ENCODE measurements at places on chromosomes 3 and 15.

DNA sequence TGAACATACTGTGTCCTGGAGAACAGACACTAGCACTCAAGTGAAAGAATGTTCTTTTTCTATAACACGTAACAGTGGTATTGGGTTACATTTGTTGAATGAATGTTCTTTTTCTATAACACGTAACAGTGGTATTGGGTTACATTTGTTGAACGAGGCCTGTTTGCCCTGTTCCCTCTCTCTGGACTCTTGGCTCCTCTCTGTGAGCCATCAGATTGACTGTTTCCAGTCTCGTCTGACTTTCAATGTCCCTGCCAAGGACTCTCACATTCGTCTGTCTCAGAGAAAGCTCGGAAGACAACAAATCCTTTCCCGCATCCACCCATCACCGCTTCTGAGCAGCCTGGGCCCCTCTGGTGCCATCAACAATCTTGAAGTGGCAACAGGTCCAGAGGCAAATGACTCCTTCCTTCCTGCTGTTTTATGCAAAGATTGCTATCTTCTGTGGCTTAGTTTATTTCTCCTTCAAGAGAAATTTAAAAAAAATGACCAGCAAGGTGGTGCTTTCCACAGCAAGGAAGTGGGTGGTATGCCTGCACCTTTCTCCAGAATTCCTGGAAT is 8.0 kb downstream of the TMEM45A start:
- no peak for DNase-seq

- DNase-seq: no peak
These were observed 653.1 kb downstream of the RBMS3 start for GRCh38 chr3:29933802-29934490.

DNA sequence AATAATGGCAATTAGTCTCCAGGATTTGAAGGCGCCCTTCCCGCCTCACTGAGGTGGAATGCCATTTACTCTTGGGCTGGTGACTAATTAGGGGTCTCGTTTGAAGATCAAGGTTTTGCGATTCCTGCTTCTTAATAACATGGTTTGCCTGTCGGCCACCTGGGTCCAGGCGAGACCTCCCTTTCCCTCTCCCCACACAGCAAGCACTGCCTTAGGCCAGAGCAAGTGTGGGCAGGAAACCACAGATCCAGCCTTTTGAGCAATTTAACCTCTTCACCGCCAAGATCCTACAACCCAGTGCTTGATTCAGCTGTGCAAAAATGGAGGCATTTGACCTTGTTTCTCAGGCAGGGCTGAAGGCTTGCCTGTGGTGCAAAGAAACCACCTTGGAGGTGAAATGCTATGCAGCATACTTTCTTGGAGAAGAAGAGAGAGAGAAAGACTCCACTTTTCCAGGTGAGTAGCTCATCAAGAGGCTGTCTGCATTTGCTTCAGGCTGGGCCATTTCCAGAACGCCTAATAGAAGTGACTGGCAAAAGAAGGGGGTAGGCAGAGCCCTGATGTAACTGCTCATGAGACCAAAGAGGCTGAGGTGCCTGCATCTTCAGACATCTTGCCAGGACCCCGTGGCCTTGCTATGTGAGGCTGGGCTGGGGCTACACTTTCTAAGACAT is 34.1 kb upstream of the WNT5A start:
- DNase-seq: no peak

DNA sequence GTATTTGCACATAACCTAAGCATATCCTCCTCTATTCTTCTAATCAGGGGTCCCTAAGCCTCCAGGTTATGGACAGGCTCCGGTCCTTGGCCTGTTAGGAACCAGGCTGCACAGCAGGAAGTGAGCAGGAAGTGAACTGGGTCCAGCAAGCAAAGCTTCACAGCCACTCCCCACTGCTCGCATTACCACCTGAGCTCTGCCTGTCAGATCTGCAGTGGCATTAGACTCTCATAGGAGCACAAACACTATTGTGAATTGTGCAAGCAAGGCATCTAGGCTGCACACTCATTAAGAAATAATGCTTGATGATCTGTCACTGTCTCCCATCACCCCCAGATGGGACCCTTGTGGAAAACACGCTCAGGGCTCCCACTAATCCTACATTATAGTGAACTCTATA is 9.8 kb downstream of the MSL2 start:
- peak; percentile 14 for DNase-seq

DNA sequence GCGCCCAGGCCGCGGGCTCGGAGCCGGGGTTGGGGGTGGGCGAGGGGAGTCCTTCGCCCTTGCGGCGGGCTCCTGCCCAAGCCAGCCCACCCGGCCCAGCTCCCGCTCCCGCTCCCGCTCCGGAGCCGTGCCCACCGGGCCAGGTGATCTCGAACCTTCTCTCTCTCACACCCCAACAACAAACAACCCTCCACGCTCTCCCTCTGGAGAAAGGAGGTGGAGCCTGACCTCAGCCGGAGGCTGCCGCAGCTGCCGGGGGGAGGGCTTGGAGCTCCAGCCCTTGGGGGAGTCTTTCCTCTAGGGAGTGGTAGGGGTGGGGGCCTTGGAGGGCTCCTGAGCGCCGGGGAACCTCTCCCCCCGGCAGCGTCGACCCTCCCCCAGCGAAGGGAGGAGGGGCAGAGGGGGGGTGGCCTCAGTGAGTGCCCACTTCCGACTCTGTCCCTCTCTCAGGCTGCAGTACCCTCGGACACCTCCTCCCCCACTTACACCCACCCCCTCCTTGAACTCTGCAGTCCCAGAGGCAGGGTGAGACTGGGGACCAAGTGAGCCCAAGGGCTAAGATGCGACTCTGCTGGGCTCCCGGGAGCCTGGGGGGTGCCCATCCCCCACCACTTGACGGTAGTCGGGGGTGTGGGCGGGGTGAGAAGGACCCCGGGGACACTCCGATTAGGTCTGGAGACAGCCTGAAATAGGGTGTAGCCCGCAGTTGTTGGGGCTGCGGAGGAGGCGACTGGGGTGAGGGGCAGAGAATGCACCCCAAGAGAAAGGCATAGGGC is 4.4 kb upstream of the BAHD1 start:
- DNase-seq: no peak

DNA sequence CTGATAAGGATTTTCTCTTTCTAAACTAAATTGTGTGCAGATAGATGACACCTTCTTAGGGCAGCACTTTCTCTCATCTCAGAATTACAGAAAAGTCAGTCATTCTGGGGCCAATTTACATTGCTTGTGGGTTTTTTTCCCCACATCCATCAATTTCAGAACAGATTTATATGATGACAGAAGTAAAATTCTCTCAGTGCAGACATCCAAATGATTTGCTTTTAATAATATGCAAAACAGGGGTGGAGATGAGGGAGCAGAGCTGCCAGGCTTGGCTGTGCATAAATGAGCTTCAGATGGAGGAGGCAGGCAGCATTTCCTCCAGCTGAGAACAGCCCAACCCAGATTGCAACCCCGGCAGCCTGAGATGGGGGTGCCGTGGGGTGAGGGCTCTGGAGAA is 44.0 kb downstream of the EDEM1 start:
- DNase-seq: no peak

GRCh38 chr3:53195602-53196574 is 34.9 kb downstream of the PRKCD start:
- DNase-seq: peak; percentile 30

GRCh38 chr15:70875001-70875782 is 17.0 kb downstream of the THAP10 start:
- no peak for DNase-seq

DNA sequence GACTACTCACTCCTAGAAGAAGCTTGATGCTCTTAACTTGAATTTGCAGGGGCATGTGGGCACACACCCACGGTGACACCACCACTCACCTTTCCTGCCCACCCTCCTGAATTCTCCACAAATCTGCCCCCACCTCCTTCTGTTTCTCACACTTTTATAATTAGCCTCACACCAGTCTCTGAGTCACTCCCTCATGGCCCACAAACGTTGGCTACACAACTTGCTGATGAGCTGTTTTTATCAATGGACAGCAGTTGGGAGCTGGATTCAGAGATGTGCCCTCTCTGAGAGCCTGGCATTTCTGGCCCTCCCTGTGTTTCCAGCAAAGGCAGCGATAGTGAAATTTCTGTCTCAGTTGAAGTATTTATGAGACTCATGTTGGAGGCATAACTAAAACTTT is 1.3 kb downstream of the COLQ start:
- DNase-seq: peak; percentile 25

DNA sequence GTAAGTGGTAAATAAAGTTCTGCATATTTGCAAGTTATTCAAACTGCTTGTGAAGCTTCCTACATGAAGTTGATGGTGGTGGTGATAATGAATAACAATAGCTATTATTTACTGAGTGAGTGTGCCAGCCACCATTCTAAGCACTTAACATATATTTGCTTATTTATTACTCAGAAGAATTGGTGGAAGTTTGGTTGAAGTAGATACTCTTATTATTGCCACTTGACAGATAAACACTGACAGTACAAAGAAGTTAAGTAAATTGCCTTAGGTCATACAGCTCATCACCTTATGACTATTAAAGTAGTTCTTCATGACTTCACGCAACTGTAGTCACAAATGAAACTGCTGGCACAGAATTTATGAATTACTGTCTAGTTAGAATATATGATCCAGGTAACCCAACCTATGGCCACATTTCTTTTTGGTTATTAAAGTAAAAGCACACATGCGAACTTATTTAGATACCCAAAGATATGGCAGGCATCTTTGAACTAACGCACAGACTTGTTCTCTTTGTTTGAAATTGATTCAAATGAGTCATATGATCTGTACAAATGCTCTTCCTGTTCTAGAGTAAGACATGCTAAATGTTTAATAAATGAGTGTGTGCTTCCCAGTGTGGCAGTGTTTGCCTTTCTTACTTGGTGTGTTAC is 99.8 kb upstream of the NR2F2 start:
- DNase-seq: no peak

GRCh38 chr15:30650012-30650929 is 24.3 kb downstream of the ARHGAP11B start:
- DNase-seq: no peak

DNA sequence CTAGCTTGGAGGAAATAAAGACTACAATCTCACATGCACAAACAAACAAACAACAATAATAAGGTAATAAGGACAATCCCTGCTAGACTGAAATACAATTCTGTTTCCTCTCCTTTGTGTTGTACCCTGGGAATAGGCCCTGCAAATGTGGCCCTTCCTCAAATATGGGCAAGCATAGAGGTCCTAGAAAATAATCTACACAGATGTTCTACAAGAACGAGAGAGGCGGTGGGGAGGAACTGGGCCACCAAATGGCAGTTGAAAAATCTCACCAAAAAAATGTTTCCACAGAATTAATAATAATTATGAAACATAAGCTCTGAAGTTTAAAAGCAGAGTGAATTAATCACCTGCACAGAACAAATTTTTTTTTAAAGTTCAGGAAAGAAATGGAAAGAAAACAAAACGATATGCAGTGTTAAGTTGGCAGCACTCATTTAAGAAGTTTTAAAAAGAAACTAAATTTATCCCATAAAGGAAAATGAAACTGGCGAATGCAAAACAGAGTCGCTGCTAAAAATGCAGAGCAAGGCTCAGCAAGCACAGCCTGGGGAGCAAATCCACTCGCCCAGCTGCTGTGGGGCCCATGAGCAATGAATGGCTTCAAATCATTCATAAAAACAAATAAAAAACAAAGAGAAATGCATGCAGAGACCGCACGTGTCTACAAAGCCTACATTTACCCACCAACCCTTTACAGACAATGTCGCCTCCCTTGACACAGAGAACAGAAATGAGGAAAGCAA is 475.4 kb downstream of the OCA2 start:
- DNase-seq: no peak
